ENCODE measurements at places on chromosomes 12 and 14.

- no peak for DNase-seq
Observed at GRCh38 chr14:99248761-99249171, 23.2 kb downstream of the BCL11B start.

- DNase-seq = no peak
Observed at GRCh38 chr14:66135831-66136230, 350.3 kb upstream of the CCDC196 start.

DNA sequence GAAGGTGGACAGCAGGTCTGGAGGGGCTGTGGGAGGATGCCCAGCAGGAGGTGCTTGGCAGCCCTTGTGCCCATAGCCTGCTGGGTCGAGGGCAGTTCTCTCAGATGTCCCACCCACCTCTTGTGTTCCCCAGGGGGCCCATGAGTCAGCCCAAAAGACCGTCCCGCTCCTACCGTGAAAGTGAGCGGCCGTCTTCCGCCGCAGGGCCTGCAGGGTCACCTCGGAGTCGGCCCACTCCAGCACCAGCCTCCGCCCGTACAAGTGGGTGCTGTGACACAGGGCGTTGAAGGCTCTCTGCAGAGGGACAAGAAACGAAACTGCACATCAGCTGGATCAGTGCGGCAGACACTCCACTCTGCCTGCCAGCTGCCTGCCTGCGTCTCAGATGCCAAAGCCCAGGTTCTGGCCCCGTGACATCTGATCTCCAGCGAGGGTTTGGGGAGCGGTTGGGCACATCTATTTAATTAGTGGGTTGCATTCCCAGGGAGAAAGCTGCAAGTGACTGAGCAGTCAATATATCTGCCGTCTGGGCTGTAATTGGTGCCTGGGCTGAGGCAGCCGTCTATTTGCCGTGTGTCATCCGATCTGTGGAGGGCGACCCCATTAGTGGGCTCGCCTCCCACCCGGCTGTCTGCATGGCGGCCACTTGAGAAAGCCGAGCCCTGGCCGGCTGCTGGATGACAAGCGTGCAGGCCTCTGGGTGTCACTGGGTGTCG is 121.5 kb downstream of the RBM19 start:
- peak; percentile 62 for DNase-seq

- DNase-seq = peak; percentile 13
Observed at GRCh38 chr14:103521951-103522563, 573 bp downstream of the CKB start.

DNA sequence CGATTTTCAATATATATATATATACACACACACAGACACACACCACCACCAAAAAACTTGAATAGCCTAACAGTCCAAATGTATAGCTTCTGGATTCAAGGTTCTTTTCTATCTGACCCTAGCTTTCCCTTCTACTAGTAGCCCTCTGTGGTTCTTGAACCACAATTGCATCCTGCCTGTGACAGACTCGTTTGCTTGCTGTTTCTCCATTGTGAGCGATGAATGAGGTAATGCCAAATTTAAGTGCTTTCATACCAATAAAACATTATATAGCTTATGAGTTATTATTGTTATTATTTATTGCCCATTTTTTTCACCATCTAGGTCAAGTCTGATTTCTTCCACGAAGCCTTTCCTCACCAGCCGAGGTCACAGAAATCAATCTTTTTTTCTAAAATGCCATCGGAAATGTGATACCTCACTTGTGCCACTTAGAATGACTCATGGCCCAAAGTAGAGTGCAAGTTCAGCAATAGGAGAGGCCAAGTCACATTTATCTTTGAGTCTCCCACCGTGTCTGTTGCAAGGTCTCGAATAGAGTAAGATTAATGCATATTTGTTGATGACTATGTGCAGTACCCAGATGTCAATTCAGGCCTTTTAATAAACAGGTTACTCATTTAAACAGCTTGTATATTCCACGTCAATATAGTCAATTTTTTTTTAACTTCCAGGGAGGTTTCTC is 1015.8 kb upstream of the SEL1L start:
- DNase-seq = no peak

DNA sequence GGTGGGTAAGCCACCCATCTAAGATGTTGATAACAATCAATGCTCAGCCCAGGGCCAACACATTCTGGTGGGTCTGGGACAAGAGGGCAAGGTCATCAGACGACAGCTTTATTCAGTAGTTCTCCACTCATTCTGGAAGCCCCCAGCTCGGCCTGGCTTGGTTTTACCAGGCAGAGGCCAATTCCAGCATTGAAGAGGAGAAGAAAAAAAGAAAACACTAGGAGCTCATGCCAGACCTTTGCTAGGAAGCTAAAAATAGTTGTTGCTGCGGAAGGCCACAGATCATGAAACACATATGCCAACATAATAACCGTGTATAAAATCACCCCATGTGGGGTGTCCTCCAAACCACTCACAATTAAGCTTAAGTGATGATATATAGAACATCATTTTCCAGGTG is 44.4 kb downstream of the CCDC60 start:
- no peak for DNase-seq

GRCh38 chr14:103840014-103840413 is 7.4 kb downstream of the PPP1R13B start:
- DNase-seq = no peak

DNA sequence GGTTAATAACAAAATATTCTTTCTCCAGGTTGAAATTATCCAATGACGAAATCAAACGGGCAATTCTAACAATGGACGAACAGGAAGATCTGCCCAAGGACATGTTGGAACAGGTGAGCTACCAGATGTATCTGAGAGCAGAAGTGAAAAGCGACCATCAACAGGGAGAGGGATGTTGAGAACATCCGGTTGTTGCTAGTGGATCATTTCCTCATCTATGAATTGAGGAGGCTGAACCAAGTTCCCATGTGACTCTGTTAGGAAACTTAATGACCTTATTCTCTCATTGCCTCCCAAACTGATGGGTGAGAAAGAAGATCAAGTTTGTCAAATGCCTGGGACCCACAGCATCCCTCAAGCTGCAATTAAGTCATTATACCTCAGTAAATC is 117.7 kb downstream of the GPR135 start:
- DNase-seq = no peak

DNA sequence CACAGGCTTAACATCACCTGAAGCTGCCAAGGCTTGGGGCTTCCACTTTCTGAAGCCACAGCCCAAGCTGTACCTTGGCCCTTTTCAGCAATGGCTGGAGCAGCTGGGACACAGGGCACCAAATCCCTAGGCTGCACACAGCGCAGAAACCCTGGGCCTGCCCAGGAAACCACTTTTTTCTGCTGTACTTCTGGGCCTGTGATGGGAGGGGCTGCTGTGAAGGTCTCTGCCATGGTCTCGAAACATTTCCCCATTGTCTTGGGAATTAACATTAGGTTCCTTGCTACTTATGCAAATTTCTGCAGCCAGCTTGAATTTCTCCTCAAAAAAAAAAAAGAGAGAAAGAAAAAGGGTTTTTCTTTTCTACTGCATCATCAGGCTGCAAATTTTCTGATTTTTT is 219.1 kb downstream of the RPL10L start:
- DNase-seq = no peak

- DNase-seq = no peak
Observed at GRCh38 chr14:105549481-105549880, 23.1 kb downstream of the TMEM121 start.

DNA sequence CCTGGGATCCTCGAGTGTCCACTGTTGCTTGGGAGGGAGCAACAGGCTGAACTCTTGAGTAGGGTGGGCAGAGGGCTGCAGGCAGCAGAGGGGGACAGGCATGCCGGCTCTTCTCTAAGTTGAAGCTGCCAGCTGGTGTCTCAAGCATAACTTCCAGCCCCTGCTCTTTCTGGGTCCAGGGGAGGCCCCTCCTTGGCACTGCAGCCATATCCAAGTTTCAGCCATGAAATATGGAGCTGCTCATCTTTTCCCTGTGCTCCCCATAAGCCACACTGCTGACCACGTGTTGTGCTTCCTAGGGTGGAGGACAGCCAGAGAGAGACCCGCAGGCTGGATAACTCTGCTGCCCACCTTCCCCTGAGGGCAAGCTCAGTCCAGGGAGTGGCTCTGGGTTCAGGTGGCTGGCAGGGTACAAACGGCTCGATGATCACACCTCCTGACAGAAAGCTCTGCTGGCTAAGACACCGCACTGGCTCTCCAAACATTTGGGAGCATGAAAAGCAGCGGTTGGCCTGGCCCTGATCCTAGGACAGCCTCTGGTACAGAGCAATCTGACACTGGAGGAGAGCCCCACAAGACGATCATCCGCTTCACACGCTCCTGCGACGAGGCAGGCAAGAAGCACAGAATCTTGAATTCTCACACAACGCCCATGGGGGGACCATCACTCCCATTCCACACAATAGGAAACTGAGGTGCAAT is 79.6 kb downstream of the PITPNM2 start:
- DNase-seq = no peak

DNA sequence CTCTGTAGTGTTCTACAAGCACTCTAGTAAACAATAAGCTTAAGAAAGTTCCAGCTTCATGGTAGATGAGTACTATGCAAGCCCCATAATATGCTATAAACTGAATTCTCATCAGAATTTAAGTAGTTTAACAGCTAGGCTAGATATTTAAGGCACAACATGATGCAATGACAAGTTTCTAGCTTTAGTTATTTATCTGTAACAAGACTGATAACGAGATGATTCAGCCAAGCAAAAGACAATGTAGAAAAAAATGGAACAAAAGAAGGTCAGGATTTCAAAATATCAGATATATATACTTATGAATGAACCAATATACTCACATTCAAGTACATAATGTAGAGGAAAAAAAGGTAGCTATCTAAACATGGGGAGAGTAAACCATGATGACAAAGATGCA is 61.0 kb upstream of the RERGL start:
- no peak for DNase-seq

DNA sequence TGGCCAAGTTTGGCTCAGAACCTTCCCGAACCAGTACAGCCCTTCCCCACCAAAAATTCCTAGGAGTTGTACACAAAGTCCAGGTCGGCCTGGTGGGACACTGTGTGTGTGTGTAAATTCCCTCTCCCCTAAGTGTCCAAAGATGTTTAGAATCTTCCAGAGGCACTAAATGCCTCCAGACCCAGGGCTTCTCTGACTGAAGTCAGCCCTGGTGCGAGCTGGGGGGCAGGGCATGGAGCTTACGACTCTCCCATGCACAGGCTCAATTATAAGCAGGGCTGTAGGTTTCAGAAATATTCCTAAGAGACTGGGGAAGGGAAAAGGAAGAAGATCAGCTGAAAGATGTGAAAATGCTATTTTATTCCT is 106.9 kb upstream of the ATF7IP start:
- DNase-seq = no peak

DNA sequence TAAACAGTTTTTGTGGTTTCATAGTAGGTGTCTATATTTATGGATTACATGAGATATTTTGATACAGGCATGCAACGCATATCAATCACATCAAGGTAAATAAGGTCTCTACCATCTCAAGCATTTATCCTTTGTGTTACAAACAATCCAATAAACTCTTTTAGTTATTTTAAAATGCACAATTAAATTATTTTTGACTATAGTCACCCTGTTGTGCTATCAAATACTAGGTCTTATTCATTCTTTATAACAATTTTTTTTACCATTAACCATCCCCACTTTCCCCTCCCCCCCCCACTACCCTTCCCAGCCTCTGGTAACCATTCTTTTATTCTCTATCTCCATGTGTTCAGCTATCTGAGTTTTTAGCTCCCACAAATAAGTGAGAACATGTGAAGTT is 175.7 kb upstream of the FBXO33 start:
- no peak for DNase-seq

DNA sequence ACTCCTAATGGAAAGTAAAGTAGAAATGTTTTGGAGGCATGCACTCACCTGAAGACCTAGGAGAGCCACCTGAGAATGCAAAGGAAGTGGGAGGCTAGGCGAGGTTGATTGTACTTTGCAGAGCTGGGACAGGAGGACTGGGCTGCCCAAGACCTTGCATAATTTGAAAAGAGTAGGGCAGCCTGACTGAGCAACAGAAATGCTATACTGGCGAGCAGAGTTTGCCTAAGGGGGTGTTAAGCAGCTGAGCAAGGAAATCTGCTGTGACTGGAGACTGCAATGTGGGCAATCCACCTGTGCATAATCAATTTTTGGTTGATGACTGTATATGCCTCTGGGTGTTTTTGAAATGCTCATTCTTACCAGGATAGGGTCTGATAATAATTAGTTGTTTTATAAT is 834.1 kb downstream of the TRHDE start:
- DNase-seq = no peak

GRCh38 chr12:115273456-115273855 is 589.5 kb upstream of the TBX3 start:
- no peak for DNase-seq

GRCh38 chr14:99476864-99477263 is 3.8 kb downstream of the SETD3 start:
- DNase-seq = no peak

DNA sequence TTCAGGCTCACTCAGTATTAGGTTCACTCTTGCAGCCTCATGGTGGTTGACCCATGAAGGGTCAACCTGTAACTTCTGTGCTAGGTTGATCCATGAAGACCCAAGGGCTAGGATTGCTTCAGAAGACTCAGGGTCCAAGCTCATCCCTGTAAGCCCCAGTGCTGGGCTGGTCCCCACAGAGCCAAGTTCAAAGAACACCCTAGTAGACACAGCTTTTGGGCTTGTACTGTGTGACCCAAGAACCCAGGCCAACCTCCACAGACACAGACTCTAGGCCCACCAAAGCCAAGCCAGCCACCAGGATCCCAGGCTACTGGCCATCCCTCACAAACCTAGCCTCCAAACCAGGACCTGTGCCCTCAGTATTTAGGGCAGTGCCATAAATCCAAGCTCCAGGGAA is 1020.6 kb downstream of the SLC16A7 start:
- DNase-seq = no peak

DNA sequence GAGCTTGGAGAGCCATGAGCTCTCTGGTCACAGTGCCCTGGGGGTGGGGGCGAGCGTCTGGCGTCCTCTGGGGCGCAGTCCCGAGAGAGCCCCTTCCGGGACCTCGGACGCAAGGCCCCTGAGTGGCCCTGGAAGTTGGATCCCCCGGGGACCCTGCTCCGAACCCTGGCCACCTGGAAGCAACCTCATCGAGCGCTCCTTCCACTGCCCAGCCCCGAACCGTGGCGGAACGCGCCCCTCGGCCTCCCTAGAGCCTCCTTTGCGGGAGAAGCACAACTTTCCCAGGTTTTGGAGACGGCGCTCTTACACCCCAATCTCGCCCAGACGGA is 1.2 kb downstream of the NOS1 start:
- DNase-seq = no peak

DNA sequence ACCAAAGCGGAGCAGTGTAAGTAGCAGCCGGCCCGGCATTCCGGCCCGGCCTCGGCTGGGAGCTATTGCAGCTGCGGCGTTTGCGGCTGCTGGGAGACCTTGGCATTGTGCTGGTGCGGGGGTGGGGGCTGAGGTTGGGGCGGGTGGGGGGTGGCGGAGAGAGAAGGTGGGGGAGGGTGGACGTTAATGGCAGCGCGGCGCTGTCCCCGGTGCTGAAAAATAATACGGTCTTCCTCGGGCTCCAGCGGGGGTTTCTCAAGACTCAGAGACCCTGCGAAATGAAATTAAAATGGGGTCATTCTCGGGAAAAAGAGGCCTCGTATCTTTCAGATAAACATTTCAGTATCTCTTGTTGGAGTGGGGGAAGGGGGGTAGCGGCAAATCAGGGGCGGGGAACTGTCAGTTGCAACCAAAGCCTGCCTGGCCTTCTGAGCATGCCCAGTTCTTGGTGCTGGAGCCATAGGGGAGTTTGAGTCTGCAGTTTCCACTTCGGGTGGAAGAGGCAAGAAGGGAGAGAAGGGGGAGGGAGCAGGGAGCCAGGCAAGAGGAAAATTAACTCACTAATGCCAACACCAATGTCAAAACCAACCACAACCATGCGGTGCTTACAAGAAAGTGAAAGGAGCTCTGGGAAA is 414 bp downstream of the UNC79 start:
- peak; percentile 87 for DNase-seq

- DNase-seq = no peak
Observed at GRCh38 chr14:74548881-74549280, 55.3 kb downstream of the ISCA2 start.

All from NCI-H2227 treated with DMSO at 0.1 percent for 48 hours (cell line).